ENCODE measurements at places on chromosomes 12 and 14.
A peak's percentile ranks its signal among the peaks of the same experiment; 100 is the strongest.

DNA sequence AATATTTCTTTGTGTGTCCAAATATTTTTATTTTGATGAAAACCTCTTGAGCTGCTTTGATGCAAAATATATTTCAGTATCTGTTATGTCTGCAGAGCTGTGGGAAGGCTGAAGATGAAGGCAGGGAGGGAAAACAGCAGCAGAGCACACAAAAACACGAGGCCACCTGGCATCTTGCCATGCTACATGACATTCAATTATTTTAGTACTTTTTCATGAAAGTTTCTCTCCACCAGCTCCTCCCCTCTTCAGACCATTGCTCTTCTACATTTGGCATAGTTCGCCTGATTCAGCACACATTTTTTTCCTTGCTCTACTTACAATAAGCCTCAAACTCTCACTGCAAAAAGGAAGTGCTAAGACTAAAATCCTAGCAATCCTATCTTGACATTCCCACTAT is 4.6 kb upstream of the ALX1 start:
- DNase-seq = no peak

DNA sequence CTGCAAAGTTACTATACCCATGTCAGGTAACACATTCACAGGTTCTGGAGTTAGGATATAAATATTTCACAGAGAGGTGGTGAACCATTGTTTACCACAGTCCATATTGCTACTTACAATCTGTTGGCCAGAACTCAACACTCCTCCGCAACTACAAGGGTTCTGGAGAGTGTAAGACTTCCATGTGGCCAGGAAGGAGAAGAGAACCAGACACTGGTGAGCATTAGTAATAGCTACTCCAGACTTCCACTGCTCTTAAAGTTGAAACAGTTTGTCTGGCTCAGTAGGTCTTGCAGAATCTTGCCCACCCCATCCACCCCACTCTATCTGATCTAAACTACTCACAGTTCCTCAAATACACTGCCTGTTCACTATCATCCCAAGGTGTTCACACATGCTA is 369.6 kb downstream of the DUSP6 start:
- DNase-seq = no peak

DNA sequence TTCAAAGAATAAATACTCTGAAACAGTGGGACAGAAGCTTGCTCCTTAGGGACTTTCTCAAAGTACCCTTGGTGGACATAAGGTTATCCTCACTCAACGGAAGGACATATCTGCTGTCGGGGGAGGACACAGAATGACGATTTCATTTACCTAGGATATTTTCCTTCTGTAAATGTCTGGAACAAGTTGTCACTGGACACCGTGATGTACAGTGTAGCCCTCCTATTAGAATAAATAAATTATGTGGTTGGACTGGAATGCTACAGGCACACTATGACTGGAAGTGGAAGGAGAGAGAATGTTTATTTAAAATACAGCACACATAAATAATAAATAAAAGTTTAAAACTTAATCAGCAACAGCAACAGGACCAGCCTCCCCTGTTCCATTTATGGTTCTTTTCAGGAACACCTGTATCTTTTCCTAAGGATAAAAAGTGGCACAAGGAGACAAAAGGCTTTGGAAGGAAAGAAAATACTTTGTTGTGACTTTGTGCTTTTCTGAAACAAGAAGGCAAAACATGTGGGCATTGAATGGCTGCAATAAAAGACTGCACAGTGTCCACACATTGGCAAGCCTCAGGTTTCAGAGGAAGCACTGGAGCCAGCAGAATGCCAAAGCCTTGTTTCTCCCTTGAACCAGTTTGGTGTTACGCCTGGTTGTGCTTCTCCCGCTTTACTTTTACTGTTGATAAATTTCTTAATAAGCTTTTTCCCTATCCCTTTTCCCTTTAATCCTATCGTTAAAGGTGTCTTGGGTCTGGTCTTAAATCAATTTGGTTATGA is 36.8 kb downstream of the FGD4 start:
- DNase-seq = peak; percentile 42

DNA sequence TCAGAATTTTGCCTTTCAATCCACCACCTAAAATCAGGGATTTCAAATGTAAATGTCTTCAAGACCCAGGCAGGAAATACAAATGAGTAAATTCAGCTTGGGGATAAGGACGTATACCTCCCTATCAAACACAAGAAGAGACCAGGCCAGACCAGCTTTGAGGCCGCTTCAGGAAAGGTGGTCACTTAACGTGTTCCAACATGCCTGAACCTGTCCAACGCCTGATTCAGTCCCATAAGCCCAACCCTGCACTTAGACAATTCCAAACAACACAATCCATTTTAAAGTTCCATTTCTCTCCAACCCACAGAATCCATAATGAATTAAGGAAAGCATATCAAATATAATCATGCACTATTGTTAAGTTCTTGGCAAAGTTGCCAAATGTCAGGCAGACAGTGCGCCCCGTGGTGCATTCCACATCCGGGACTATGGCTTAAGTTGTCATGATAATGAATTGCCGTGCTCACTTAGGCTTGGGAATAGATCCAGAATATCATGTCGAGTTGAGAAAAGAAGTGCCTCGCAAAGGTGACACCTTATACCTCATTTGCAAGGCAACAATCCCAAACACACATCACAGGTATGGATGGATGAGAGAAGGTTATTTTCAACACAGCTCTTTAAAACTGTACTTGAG is 35.5 kb downstream of the CCDC60 start:
- DNase-seq = no peak

GRCh38 chr14:69335371-69335771 is 62.7 kb downstream of the ERH start:
- no peak for DNase-seq

DNA sequence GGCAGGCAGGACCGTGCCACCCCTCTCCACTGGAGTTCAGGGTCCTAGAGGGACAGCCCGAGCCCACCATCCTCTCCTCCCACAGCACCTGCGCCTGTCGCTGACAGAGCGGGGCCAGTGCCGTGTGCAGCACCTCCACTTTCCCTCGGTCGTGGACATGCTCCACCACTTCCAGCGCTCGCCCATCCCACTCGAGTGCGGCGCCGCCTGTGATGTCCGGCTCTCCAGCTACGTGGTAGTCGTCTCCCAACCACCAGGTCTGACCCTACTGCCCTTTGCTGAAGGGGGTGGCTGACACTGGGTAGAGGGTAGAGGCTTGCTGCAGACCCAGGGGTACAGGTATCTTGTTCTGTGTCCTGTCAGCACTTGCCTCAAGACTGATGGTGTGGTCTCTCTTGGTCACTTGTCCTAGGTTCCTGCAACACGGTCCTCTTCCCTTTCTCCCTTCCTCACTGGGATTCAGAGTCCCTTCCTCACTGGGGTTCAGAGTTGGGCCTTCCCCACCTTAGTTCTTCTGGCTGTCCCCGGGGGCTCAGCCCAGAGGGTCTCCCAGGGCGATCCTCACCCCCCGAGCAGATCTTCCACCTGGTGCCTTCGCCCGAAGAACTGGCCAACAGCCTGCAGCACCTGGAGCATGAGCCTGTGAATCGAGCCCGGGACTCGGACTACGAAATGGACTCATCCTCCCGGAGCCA is 42.0 kb downstream of the SH2B3 start:
- no peak for DNase-seq

DNA sequence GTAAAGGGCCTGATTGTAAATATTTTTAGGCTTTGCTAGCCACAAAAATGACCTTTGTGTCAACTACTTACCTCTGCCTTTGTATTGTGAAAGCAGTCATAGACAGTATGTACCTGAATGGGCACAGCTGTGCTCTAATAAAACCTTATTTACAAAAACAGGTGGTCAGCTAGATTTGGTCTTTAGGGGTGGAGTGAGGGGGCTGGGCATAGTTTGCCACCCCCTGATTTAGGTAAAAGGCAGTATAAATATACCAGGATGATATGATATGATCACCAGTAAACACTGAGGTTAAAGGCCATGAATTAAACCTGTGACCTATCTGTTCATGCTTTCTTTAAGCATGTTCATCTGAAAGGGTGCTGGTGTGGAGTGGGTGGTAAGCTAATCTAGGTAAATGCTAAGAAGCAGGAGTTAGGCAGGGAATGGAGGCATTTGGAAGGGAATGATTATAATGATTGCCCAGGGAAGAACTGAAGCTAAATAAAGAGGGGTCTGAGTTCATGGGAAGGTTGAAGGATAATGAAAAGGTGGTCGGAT is 77.1 kb upstream of the BCAT1 start:
- DNase-seq = no peak

DNA sequence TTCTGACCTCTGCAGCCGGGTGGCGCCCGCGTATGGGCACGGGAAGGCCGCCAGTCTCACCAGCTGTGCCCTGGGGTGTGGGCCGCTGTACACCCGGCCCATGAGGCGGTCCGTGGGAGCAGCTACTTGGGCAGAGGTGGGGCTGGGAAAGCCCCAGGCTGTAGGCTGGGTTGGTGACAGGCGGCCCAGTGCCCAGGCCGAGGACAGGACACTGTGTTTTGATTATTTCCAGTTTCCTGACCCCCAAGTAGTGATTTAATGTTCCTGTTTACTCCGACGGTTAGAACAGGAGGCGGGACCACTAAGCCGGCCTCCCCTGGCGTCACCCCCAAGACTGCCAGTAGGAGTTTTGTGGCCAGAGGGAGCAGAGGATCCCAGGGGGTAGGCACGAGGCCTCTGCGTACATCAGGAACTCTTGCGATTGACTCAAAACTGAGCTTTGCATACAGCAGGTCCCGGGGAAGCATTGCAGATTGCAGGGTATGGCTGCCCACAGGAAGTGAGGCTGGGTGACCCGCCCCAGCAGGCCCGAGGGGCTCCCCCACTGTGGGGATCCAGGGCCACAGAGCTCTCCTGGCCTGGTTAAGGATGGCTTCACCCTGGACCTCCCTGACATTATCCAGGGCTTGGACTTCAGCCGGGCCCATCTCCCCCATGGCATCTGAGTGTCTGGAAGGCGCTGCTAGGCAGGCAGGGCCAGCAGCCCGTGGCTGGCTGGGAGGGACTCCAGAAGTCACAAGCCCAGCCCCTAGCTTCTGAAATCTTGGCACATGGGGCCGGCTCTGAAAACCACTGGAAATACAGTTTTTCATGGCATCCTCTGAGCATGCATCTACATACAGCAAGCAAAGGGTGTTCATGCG is 42.5 kb upstream of the DIO3 start:
- no peak for DNase-seq

DNA sequence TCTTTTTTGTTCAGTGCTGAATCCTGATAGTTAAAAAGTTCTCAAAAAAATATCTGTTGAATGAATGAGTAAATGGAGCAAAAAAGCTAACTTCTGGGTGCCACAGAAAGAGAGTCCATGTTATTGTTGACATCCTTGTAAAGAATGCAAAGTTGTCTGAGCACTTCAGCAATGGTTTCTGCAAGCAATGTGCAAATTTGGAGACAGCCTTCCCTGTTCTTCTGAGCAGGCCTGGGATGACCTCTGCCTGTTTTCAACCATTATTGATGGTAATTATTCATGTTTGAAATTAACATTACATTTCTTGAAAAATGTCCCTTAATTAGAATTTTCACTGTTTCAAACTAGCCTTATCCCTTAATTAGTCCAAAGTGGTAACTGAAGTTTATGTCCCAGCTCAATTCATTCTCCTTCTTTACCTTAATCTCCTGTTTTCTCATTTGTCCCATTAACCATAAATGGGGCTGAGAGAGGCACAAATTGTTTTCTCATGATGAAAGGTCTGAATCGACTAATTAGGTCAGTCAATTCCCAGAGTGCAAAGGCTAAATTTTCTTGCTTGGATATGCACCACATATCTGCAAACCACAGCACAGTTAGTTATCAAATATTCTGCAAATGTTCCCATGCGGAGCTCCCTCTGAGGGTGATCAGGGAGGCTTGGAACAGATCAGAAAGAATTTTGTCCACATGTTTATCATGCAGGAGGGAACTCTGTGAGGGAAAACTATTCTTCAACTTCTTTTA is 139.4 kb upstream of the KRR1 start:
- peak; percentile 59 for DNase-seq

- DNase-seq = peak; percentile 8
These were observed 187.6 kb downstream of the NOVA1 start for GRCh38 chr14:26410189-26410685.

- peak; percentile 11 for DNase-seq
These were observed 262.3 kb downstream of the CEP128 start for GRCh38 chr14:80679273-80679672.

DNA sequence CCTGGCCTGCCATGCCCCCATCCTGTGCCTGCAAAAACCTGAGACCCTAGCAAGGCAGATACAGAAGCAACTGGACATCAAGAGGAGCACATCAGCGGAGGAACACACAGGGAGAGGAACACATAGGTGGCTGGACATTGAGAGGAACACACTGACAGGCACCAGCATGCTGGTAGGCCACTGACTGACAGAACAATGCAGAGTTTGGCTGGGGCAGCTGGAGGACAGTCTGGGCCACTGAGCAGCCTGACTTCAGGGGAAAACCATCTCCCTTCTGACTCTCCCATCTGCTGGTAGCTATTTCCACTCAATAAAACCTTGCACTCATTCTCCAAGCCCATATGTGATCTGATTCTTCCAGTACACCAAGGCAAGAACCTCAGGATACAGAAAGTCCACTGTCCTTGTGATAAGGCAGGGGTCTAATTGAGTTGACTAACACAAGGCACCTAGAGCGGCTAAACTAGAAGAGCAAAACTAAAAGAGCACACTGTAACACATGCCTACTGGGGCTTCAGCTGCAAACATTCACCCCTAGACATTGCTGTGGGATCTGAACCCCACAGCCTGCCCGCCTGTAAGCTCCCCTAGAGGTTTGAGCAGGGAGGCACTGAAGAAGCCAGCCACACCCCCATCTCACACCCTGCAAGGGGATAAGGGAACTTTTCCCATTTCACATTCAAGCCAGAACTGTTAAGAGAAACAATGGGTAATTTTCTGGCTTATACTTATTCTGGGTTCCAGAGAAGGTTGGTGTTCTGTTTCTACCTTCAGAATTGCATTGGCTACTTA is 22.1 kb downstream of the CLECL1 start:
- no peak for DNase-seq

DNA sequence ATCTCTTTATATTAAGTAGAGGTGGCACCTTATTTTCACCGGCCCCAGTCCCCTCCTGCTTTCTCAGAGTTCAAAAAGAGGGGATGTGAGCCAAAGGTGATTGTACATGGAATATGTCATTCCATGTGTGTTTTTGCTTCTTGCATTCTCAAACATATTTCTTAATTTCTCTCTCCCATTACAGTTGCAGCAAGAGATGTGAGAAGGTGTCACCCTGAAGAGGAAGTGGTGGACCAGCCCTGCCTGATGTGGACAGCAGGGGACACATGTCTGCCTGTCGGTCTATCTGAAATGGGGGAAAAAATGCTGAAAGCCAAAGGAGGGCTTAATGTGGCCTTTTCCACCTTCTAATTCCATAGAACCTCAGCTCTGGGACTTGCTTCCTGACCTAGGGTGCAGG is 1.9 kb upstream of the FOXN3 start:
- no peak for DNase-seq
